Esophagus squamous epithelium (tissue), 5 donors: ENCODE measurements at places on chromosomes 16 and 17.

- DNase-seq: no peak
Observed at GRCh38 chr17:57918017-57918895, 37.0 kb downstream of the CUEDC1 start.

DNA sequence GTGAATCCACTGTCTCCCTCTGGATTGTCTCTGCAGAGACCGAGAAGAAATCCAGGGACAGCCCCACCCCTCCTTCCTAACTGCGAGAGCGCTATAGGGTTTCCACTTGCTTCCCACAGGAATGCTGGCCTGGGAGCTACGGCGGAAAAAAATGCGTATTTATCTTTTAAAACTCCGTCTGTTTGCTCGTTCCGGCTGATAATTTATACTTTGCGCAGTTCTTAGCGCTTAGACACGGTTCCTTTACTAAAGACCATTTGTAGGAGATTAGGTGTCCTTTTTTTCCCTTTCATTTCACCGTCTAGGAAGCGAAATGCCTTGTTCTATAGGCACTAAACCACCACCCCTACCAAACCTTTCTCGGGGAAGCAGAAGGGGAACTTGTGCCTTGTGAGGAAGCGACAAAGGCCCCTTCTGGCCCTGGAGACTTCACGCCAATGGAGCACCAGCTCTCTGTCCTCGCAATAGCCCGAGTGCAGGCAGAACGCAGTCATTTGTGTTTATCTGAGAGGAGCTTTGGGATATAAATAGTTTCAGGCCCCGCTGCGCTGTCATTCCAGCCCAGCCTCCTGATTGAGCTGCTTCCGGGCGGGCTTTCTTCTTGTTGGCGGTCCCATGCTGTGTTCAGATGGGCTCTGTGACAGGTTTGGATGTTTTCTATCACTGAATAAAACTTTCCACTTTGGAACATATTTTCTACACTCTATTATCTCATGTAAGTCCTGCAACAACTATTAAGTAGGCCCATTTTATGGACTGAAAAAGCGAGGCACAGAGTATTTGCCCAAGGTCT is 791 bp upstream of the SUPT4H1 start:
- no peak for DNase-seq

DNA sequence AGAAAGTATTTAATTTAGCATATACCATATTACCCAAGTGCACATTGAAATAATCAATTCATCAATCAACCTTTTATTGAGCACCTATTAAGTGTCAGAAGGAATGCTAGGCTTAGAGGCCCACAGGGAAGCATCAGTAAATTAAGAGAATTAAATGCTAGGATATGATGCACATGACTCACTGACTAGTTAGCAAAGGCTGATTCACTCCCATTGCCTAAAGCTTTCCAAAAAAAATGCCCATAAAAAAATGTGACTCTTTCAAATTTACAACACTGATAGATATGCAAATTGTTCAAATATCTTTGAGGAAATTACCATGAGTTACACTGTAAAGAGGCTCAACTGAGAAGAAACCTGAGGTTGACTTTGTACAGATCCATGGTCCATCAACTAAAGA is 883.3 kb downstream of the CDH11 start:
- DNase-seq: no peak

DNA sequence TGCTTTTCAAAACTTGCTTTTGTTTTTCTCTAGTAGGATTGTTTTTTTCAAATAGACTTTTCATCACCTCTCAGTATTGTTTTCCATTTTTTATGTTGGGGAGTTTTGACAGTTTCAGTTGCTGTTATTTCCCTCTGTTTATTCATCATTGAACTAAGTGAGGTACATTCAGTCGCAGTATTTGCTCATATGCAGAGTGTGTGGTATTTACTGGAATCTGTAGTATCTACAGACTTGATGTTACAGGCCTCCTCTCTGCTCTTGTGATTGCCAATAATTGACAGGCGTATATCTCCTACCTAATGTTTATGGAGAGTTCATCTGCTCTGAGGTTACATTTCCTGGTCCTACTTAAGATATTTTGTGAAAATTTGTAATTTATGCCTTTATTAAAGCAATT is 49.6 kb downstream of the COX10 start:
- DNase-seq: no peak

- no peak for DNase-seq
Observed at GRCh38 chr17:38844261-38844757, 9.2 kb downstream of the RPL23 start.

- DNase-seq: no peak
Observed at GRCh38 chr17:75301502-75302206, 12.4 kb upstream of the SLC25A19 start.

- DNase-seq: no peak
Observed at GRCh38 chr17:35752945-35753764, at the start of gene GAS2L2. Gene GAS2L2 (minus strand): TSS chr17:35753239. CDS start chr17:35752850, 389 bp downstream.

DNA sequence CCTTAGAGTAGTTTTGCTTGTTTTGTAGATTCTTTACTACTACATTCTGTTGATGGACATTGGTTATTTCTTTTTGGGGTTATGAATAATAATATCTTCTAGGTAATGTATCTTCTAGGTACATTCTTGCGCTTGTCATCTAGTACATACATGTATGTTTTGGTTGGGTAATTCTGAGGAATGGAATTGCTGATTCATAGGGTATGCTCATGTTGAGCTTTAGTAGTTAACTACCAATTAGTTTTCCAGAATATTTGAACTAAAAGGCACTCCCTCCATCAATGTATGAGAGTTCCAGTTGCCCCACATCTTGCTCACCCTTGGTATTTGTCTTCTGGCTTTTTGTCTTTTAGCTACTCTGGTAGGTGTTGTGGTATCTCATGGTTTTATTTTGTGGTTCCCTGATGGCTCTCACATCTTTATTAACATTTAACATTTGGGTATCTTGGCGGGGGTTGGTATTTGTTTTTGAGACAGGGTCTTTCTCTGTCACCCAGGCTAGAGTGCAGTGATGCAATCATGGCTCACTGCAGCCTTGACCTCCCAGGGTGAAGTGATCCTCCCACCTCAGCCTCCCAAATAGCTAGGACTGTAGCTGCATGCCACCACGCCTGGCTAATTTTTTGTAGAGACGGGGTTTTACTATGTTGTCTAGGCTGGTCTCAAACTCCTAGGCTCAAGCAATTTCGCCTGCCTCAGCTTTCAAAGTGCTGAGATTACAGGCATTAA is 47.1 kb downstream of the SLC6A4 start:
- DNase-seq: no peak

GRCh38 chr16:77617996-77618395 is 104.3 kb upstream of the NUDT7 start:
- no peak for DNase-seq

DNA sequence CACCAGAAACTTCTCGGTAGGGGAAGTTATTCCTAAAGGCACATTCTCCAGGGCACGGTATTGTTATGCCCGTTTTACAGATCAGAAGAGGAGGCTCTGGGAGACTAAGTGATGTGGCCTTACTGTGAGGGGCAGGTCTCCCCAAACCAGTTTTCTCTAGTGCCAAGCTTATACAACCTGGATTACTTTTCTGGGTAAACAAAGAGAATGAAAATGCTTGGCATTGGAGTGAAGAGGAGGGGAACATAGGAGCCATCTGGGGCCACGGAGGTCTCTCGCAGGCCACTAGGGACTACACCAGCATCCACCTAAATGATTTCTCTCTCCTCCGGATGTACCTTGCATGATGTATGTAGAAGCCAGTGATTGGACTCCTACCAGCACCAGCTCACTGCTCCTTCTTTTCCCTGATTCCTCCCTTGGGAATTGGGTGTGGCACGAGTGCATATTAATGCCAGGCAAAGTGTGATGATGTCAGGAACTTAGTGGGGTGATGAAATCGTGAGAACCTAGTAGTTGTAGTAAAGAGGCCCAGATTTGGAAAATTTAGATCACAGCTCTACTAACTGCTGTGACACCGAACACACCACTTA is 674 bp downstream of the TOM1L1 start:
- DNase-seq: no peak

GRCh38 chr16:27972500-27972899 is 91.0 kb downstream of the GSG1L start:
- DNase-seq: no peak

DNA sequence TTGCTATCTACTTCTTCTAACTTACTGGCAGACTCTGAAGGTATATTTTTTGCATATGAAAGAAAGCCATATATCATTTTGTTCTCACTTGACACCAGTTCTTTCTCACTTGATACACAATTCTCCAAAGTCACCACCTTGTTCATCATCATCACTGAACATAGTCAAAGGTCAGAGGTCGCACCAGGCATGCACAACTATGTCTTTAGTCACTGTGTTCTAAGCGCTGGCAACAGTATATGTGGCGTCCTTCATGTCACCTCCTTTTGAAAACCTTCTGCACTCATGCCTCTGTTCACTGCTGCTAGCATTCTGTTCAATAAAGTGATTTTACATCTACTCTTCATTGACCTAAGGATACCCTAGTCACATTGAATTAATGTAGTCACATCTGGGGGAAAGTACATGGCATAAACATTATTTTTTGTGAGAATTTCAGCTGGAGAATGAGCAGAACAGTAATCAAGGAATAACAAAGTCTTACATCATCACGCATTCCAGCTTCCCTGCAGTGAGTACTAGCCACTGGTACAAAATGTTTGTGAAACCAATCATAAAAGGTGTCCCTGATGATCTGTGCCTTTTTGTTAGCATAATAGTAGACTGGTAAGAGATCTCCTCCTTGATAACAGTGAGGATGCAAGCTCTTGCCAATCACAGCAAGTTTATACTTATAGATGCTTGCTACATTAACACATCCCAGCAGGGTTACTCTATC is 20.5 kb upstream of the TBX4 start:
- DNase-seq: no peak

GRCh38 chr17:72804949-72805707 is 287.4 kb downstream of the SLC39A11 start:
- DNase-seq: no peak

DNA sequence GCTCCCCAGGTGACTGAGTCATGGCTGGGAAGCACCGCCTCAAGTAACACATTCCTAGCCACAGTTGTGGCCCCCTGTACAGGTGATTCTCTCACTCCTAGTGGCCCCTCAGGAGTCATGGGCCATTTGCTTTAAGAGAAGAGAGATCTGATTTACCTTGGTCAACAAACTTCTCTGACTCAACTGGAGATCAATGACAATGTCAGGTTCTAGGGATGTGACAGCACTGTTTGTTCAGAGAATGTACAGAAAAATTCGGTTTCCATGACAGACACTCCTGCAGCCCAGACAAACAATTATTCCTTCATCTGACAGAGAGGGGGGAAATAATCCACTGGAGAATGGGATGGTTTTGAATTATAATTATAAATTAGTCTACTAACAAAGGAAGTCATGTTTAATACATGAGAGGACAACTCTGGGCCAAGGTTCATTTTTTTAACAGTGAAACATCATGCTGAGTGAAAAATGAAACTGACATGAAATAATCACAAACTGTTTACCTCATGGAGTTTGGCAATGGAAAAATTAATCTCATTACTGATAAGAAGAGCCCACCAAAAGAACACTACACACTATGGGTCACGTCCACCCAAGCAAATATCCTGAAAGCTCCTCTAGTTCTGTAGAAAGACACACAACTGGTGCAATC is 9.7 kb downstream of the ERN1 start:
- no peak for DNase-seq

DNA sequence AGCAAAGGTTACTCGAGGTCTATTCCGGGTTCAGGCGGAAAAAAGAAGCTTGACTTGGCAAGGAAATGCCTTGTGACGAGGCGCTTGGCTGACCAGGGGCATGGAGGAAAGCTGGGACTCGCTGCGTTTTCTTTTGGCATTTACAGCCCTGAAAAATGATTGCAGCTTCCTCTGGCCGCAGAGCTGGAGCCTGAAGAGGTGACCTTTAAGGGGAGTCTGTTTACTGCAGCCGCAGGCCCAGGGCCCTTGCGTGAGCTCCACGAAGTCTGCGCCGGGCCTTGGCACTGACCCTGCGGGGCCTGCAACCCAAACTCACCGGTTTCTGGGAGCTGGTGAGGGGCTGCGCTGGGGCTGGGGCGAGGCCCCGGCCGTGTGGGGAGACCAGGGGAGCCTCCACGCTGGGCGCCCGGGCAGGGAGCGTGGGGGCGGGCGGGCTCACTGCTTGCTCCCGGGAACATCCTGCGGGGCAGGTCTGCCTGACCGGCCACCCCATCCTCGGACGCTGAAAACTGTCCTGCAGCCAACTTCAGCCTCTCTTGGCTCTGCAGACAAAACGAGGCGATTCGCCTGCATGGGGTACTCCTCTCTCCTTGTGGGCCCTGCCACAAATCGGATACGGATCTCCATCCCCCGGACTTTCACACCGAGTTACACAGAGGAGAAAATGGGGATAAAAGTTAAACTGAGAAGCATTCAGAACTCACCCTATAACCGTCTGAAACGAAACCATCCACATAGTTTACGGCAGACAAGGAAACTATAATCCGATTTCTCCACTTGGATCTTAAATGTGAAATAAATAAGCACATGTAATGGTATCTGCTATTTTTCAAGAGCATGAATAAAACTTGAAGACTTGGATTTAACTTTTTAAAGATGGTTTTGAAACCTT is 206.3 kb upstream of the FOXF1 start:
- no peak for DNase-seq

DNA sequence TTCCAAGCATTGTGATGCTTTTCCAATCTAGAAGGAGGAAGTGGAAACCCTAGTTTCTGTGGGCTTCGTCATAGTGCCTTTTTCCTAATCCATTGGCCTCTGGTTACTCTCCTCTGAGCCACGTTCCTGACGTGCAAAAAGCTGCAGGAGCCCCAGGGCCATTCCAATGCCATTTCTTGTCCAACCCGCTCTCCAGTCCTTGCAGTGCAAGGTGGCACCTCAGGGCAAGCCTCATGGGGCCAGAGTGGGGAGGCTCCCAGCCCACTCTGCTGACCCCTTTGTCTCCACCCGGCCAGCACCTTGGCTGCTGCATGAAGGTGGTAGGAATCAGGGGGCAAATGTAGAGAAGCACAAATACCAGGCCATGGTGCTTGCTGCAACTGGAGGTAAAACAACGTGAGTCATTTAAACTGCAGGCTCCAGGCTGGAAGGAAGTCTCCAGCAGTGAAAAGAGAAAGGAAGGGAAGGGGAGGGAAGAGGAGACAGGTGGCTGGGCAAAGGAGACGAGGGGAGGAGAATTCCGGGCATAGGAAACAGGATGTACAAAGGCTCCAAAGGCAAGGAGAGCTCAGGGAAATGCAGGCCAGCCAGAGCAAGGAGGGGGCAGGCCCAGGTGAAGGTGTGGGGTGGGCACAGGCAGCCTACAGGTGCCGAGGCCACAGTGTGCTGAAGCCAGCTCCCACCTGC is 168.2 kb upstream of the TNRC6C start:
- no peak for DNase-seq

GRCh38 chr17:80262291-80262690 is 1.6 kb downstream of the RNF213 start:
- no peak for DNase-seq

DNA sequence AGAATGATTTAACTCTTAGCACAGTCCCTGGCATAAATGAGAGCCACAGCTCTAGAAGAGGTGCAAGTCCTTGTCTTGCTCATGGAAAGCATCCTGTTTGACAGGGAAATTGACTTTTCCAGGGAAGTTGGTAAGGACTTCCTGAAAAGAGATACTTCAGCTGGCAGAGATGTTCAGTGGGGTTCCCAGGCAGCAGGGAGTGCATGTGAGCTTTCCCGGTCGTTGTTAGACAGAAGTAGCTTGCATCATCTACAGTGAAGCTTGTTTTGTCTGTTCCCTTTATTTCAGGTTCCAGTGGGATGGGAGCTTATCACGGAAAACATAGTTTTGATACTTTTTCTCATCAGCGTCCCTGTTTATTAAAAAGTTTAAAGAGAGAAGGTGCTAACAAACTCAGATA is 22.9 kb downstream of the ALDH3A2 start:
- no peak for DNase-seq

- no peak for DNase-seq
Observed at GRCh38 chr17:15257258-15257788, 7.8 kb downstream of the PMP22 start.

GRCh38 chr17:17081304-17081940 is 39.2 kb downstream of the MPRIP start:
- DNase-seq: no peak
